ENCODE measurements at places on chromosomes 16 and 17. TPM values are rescaled to one million over a fixed set of nuclear protein-coding genes. Genes with fewer than 3 reads are reported as not detected.

- no peak for DNase-seq
These were observed 70.4 kb upstream of the CLEC18A start for GRCh38 chr16:69880640-69881133.

DNA sequence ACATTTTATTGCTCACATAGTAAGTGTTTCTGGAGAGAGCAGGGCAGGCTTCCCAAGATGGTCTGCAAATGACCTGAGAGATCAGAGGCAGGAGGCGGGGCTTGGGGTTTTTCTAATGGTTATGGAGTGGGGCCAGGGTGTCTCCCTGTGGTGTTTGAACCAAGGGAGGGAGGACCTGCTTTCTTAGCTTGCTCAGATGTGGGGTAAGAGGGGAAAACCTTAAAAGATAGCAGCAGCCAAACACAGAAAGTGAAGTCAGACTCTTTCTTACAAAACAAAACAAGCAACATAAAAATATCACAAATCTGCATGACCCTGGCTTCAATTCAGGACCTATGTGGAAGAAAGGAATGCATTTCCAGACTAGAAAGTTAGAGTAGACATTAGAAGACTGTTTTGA, 22.9 kb upstream of the DNAJA2 start:
- DNase-seq, result no peak

DNA sequence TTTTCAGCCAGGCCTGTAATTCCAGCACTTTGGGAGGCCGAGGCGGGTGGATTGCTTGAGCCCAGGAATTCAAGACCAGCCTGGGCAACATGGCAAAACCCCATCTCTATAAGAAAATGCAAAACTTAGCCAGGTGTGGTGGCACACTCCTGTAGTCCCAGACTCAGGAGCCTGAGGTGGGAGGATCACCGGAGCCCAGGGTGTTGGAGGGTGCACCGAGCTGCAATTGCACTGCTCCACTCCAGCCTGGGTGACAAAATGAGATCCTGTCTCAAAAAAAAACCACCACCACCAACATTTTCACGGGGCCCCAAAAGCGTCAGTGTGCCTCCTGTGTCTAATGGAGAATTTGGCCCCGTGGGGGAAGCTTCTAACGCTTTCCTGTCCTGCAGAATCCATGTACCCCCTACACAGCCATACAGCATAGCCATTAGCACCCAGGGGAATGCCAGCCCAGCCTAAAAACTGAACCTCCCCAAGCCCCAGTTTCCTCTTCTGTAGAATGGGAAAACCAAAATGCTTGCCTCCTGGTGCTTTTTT, 22.2 kb upstream of the MAP3K14 start:
- DNase-seq, result no peak

DNA sequence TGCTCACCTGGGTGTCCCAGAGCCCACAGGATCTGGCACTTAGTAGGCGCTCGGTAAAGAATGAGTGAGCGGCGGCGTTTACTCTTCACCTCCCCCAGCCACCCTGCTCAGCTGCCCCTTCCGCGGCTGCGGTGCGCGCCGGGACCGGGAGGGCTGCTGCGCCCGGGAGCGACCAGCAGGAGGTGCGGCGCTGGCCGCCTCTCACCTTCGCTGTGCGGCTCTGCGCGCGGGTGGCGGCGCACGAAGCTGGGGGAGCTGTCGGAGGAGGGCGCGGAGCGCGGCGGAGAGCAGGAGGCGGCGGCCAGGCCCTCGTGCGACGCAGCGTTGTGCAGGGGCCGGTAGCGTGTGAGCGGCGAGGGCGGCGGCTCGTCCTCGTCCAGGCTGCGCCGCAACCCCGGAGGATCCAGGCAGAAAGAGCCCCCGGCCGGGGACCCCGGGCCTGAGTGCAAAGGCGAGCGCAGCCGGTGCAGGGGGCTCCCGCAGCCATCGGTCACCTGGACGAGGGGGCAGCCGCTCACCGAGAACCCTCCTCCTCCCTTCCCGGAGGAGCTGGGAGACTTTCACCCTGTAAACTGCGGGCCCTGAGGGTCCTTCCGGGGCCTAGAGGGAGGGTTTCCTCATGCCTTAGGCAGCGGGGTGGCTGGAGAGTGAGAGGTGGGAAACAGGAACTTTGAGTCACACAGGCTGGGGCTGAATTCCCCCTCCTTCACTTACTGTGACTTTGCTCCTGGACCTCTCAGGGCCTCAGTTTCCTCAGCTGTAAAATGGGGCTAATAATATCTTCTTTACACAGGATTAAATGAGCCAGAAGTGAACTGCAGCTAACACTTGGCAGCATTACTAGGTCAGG, 12.5 kb downstream of the SAMD14 start:
- DNase-seq, result peak; percentile 60

DNA sequence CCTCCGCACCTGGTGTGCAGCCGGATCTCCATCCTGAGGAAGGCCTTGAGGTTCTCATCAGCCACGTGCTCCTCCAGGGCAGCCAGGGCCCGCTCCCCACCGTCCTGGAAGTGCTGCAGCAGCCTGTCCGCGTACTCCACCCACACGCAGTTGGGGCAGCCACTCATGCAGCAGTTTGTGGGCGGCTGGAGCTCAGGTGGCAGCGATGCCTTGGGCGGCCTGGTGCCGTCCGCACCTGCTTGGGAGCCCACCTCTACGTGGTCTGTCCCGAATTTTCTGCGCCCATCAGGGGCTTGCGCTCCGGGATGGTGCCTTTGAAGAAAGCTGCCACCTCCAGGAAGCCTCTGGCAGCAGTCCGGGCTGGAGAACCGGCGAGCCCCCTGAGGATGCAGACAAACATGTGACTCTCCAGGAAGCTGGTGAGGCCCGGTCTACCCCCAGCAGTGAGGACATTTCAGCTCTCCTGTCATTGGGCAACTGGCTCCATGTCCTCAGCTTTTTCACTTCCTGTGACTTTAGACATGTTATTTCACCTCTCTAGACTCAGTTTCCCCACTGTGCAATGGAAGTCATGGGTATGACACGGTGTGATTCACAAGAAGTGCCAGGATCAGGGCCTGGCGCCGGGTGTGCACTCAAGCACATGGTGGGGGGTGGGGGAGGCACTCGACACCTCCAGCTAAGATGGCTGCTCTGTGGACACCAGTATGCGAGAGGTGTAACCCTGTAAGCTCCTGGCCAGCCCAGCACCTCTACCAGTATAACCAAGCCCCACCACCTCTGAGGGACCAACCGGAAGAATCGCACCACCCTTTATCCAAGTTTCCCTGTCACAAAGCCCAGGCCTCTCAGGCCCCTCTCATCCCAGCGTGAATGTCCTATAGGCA, 957 bp downstream of the OXLD1 start:
- DNase-seq, result no peak

DNA sequence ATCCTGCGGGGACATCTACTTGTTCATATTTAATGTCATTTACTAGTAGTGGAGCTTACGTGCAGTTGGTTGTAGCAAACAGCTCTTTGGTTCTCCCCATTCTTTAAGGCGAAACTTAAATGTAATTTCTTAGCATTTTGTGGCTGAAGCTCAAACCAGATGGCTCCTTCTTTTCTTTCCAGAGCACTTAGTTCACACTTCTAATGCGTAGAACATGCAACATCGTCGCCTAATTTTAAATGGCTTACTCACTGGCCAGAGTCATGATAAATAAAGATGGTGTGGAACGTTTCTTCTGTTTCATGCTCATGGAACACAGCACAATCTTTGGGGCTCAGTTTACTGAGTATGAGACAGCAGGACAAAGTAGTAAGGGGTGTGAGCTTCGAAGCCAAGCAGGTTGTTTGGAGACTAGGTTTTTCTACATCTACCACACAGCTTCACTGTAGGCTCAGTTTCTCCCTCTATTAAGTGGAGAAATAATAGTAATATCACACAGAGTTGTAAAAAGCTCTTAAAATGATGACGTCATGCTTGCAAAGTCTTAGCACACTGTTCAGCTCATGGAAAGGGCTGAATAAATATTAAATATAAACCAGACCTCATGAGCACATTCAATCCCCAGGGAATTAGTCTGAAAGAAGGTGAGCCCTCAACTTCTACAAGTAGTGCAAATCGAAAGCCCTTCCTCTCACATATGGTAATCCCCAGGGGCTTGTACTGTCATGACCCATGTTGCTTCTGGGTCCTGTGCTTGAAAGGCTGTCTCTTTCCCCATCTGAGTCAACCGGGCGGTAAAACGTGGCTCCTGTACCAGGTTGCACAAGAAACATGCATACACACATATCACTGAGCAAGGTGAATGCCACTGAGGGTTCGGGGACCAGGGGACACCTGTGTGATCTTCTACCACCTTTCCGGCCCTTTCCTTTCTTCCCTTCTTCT, 384.3 kb downstream of the CDH13 start:
- DNase-seq, result no peak

GRCh38 chr17:49545007-49545660, 30.5 kb upstream of the NXPH3 start:
- DNase-seq, result no peak

DNA sequence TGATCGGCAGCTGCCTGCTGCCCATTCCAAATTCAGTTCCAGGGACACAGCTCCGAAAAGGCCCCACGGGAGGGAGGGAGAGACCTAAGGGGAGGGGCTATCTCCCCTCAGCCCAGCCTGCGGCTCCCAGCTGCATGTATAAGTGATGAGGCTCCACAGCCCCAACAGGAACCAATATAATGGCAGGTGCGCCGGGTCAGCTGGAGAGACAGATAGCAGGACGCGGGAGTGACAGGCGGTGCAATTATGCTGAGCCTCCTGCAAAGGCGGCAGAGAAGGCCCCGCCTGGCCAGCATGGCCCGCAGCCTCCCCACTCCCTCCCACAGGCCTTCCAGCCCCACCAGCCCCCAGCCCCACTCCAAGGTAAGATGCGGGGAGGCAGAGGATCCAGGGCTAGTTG, 8.1 kb upstream of the C1QL1 start:
- DNase-seq, result no peak

- DNase-seq, result no peak
These were observed 57.0 kb downstream of the SHISA9 start for GRCh38 chr16:12958366-12958765.

DNA sequence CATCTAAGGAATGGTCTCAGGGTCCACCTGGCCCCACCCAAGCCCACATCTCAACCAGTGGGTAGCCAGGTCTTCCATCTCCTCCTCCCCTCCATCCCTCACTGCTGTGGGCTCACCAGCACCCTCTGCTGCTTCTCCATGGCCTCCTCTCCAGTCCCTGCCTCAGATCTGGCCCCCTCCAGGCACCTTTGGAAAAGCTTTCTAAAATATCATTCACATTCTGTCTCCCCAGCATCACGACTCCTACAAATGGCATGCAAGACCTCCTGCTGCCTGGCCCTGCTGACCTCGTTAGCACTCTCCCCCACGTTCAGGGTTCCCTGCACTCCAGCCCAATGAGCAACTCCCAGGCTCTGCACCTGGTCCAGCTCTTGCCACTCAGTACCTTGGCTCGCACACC, 13.7 kb downstream of the GLP2R start:
- DNase-seq, result no peak

Gene MYOCD
- total RNA-seq, result not detected

Gene TBX6
- 0.60 TPM for total RNA-seq

Gene CCDC92B
- total RNA-seq, result not detected

Gene ZPBP2
- total RNA-seq, result not detected

Data from endothelial cell of umbilical vein (primary cell).